ENCODE measurements at places on chromosomes 12 and 14.

DNA sequence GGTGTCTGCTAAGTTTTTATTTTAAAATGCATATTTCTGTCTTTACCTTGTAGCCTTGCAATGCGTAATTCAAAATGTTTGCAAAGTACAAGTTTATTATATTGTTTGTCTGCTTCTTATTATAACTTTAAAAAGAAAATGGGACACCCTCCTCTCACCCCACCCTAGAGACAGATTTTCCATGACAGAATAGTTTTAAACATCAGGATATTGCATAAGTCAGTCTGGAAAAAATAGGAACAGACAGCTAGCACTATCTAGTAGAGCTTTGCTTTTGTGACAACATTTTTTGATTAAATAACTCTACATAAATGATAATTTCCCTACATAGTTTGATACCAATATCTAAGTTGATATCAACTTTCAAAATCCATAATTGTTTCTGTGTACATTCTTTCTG lies 71.3 kb downstream of the PDE3A start:
- DNase-seq = no peak

DNA sequence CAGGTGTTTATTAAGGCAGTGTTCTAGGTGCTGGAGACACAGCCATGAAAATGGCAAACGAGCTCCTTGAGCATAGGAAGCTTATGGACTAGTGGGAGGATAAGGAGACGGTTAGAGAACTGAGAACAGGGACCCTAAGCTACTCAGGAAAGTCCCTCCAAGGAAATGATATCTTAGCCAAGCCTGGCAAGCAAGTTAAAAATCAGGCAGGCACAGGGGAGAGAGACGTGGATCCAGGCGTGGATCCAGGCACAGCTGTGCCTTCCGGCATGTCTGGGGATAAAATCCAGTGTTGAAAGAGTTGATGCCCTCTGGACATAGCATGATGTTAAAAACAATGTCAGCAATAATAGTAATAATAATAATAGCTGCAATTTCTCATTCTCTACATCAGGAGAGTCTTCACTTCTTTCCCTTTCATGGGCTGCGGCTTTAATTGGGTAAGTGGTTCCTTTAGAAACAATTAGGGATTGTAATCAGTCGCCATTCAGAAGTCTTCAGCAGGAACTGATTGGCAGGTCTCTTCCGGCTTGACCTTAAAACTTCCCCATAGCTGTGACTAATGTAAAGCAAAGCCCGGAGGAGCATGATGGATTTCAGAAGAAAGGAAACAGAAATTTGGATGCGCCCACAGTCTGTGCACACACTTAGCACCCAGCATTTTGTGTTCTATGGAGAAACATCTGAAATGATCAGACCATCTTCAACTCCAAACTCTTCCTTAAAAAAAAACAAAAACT lies 230.2 kb downstream of the SLC41A2 start:
- no peak for DNase-seq

GRCh38 chr14:94494085-94494484 lies 15.2 kb downstream of the SERPINA12 start:
- DNase-seq = no peak

- DNase-seq = peak; percentile 55
Measured at GRCh38 chr14:99393059-99393655, 87.5 kb downstream of the SETD3 start.

DNA sequence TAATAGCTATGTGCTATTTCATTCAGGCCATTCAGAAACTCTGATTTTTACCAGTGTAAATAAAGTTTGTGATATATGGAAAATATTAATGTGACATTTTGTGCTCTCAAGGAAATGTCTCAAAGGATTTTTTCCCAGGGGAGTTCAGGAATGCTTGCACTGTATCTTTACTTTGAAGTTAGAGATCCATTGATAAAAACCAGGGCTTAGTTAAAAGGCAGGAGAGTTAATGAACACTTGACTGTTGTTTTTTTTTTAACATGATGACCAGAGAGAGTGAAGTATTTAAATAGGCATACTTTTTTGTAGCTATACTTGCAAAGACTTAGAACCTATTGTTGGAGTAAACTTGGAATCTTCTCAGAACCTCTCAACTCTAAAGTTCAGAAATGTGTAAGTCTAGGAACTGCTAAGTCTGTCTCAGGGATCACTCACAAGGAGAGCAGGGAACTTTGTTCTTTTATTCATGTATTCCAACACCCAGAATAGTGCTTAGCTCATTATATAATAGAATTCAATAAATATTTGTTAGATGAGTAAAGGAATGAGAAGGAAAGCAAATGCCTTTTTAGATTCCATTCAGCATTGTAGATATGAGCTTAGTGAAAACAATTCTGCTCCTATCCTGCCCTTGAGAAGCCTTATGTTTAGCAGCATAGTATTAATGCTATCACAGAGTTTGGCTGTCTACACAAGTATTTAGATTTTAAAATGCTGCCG lies 117.5 kb downstream of the DAAM1 start:
- DNase-seq = peak; percentile 9

DNA sequence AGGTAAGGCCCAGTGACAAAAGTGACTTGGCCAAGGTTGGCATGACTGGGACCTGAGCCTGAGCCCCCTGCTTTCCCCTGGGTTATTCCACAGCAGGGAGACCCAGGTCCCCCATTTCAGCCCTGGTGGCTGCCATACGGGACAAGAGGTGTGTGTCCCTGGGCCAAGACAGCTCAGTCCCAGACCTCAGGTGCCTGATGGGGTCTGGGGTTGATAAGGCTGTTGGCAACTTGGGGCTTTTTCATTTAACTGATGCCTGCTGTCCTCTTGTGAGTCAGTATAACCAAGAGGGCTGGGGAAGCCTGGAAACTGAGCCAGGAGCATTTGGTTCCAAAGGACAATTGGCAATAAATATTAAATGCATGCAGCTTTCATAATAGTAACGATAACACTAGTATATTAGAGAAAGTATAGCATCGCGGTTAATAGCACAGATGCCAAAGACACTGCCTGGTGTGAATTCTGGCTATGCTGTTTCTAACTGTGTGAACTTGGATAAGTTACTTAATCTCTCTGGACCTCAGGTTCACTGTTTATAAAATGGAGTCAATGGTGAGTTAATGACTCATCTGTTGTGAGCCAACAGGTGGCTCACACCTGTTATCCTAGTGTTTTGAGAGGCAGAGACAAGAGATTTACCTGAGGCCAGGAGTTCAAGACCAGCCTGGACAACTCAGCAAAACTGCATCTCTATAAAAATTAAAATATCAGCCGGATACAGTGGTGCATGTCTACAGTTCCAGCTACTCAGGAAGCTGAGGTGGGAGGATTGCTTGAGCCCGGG lies 898 bp downstream of the SDSL start:
- no peak for DNase-seq

- DNase-seq = peak; percentile 33
Measured at GRCh38 chr12:14836336-14837210, 6.8 kb downstream of the ART4 start.

DNA sequence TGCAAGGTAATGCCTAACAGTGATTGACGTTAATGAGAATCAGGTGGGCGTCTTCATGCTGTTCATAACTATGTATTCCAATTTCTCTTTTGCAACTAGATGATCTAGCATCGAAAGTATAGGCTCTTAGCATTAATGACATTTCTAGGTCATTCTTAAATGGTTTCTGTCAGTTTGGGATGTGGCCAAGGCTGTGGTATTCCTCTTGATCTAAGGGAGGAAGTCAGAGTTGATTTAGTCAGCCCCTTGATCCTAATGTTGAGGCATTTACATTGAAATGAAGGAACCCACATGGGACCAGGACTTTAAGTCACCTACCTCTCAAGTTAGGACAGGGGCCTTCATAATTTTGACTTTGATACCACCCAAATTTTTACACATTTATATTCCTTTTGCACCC lies 448.1 kb downstream of the NPAS3 start:
- DNase-seq = no peak

- no peak for DNase-seq
Measured at GRCh38 chr14:68651652-68652432, 141.0 kb downstream of the ZFP36L1 start.

- DNase-seq = peak; percentile 38
Measured at GRCh38 chr14:23177181-23177580, 6.3 kb downstream of the SLC7A8 start.

DNA sequence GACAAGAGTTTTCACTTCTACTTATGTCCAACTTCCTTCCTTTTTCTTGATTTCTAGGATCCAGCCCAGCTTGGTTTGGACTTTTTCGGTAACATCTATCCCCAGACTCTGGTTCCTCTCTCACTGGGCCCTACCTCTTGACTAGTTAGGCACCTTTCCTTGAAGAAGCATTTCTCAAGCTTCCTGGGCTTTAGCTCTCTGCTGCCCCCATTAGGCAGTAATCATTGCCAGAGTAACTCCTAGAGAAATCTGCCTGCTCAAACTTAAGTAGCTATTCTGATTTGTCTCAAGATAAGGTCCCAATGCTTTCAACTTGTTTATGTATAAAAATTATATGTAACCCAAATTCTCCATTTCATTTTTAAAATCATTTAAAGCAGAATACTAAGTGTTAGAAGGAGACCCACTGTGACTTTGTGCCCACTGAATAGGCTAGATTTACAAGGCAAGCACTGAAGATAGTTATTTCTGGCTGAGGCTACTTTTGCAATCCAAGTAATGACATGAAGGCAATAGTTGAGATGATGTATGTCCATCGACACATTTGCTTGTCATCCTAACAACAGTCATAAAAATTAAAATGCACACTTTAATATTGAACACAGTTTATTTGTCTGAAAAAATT lies 275.0 kb upstream of the G2E3 start:
- peak; percentile 52 for DNase-seq

- DNase-seq = no peak
Measured at GRCh38 chr12:110198386-110198785, 74.2 kb downstream of the IFT81 start.

GRCh38 chr12:130576371-130576816 lies 139.7 kb downstream of the RIMBP2 start:
- no peak for DNase-seq

DNA sequence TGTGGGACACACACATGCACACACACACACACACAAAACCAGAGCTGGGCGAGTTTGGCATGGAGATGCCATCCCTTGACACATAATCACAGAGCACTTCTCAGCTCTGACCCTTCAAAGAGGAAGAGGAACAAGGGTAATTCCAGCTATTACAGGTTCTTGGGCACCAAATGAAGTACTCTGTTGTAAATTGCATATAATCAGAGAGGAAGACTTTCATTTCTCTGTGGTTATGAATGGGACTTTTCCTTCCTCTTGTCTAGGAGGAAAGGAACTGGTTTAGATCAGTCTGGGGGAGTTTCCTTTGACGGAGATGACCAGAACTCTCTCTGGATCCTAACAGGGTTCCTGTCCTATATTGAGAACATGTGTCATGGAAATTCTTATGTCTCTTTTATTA lies 26.4 kb upstream of the FGF6 start:
- DNase-seq = no peak

DNA sequence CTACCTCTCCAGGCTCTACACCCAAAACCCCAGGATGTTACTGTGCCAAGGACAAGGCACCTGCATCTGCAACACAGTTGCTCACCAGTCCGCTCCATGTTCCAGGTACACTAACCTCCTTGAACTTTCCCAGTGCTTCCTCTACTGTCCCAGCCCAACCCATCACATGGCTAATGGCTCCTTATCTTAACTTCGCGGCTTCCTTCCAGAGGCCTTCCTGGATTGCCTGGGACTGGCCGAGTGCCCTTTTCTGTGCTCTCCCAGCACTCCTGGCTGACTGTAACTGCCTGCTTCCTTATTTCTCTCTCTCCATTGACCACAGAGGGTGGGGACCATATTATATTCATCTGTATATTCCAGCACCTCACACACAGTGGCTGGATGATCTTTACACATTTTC lies 20.9 kb downstream of the POMT2 start:
- no peak for DNase-seq

- no peak for DNase-seq
Measured at GRCh38 chr12:90290980-90291975, 582.6 kb upstream of the ATP2B1 start.

DNA sequence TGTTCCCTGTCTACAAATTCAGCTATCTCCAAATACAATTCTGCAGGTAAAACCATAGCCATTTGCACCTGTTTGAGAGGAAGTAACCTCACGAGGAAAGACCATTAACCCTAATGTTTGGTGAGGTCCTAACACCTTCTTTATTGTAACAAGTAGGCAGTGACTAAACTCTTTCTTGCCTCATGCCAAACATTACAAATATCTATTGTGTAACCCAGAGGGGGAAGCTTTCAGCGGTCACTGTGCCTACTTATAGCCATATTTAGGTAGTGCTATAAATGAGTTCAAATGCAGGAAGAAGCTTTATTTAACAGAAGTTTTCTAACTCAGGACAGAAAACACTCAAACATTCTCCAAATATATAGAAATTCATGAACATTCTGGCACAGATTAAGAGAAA lies 252.7 kb downstream of the LRFN5 start:
- no peak for DNase-seq

DNA sequence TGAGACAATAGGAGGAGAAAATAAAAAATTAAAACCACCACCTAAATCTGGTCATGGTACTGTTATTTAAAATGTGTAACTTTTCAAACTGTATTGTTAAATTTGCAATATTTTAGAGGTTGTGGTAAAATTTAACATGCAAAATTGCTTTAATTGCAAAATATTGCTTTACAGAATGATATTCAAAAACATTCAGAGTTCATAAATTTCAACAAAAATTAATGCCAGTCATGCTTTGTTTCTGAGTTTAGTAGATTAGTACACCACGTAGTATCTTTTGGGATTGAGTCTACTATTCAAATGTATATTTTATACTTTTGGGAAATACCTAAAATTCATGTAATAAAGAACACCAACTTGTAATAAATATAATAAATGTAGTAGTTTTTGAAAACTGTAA lies 18.3 kb downstream of the ETFRF1 start:
- DNase-seq = no peak

- DNase-seq = no peak
Measured at GRCh38 chr14:64201296-64201695, 92.9 kb downstream of the ESR2 start.

- no peak for DNase-seq
Measured at GRCh38 chr12:91778091-91778832, 367.4 kb downstream of the BTG1 start.

DNA sequence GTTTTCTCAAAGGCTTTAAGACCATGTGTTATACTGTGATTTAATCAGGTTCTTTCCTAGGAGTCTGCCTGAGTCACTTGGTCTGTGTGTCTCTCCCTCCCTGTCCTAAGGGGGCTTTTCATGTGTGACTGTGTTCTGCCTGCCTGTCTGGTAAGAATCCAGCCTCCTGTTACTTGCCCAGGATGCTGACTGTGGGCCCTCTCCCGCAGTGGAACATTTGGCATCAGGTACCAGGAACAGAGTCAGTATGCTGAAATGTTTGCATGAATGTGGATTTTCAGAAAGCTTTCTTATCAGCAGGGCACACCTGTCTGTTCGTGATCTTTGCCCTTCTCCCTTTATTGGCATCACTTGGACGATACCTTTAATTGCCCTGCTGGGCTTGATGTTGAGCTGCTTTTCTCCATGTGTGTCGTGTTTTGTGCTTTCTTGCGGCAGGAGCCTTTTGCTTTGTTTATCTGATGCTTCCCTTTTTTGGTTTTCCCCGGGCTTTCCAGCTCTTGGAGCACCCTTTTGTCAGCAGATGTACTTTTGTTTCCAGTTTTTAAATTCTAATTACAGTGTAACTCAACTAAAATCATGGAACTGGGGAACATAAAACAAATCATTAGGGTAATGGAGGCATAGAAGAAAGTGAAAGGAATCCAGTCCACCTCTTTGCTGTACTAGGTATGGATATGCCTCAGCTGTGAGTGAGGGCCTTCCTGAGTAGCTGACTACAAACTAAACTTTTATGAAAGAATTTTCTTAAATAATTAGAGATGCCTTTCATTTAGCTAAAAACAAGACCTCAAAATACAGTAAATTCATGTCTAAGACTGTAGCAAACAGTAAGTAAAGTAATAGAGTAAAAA lies 72.5 kb downstream of the TRAF3 start:
- DNase-seq = peak; percentile 47
